ENCODE measurements at places on chromosomes 11 and 22. TPM values are rescaled to one million over a fixed set of nuclear protein-coding genes. Genes with fewer than 3 reads are reported as not detected.

GRCh38 chr11:121421149-121421901, 30.8 kb upstream of the SORL1 start:
- DNase-seq, result peak; percentile 49

- no peak for DNase-seq
Observed at GRCh38 chr11:87179621-87180020, 141.9 kb downstream of the TMEM135 start.

GRCh38 chr11:65574811-65575567, 864 bp upstream of the EHBP1L1 start:
- peak; percentile 50 for DNase-seq

- DNase-seq, result no peak
Observed at GRCh38 chr11:132948252-132948651, 584.0 kb downstream of the OPCML start.

- no peak for DNase-seq
Observed at GRCh38 chr11:67562963-67563704, 20.5 kb upstream of the GSTP1 start.

DNA sequence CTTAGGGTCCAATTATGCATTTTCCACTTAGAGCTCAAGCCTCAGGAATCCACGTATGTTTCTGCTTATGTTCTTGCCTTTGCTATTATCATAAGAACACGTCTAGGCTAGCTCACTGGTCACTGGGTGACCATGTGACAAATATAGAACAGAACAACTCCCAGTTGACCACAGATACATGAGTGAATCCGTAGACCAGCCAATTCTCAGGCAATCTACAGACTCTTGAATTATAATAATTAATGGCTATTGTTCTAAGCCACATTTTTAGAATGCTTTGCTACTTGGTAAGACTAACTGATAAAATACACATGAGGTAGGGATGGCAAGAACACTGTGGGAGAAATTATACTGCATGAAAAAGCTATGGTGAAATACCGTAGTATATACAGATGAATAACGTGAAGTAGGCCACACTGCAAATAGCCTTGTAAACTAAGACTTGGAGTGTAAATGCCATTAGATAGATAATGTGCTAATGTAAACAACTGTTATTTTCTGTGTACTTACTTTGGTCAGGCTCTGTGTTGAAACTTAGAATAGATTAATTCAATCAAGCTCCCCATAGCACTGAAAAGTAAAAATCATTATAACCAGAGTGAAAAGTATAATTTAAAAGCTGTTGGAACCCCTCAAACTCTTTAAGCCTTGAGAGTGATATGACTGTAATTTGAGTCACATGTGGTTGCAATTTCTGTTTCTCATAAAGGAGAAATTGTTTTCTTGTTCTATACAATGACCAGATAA, 366.2 kb upstream of the CCDC179 start:
- peak; percentile 35 for DNase-seq

- DNase-seq, result no peak
Observed at GRCh38 chr22:31867386-31868153, 76.8 kb upstream of the YWHAH start.

DNA sequence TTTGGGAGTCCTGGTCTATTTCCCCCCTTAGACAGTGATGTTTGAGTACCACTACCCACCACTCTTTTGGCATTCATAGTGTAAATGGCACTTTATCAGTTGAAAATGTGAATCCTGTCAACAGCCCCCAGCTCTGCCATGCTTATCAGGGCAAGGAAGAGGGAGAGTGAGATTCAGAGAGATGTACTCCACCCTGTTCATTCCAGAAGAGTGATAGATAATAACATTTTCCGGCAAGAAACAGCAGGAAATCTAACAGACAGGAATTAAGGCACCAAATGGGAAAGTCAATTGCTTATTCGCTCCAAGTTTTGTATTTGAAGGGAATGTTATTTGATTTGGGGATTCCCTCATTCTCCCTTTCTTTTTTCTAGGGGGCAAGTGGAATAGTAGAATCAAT, 681.9 kb downstream of the NTM start:
- DNase-seq, result no peak

DNA sequence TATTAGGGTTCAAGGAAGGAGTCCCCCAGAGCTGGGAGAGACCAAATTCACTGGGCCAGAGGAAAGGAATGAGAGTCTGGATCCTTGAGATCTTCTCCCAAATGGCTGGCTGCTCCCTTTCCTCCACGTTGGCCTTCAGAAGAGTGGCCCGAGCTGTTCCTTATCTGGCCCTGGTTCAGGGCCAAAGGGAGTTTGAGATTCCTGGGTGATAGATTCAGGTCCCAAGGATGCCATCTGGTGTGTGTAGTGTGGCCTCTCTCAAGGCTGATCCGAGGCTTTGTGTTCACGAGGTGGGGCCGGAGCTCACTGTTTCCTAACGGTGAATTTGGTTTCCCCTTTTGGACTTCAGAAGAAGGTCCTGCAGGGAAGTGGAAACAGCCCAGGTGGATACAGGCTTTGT, 17.4 kb upstream of the ABCC8 start:
- DNase-seq, result no peak

DNA sequence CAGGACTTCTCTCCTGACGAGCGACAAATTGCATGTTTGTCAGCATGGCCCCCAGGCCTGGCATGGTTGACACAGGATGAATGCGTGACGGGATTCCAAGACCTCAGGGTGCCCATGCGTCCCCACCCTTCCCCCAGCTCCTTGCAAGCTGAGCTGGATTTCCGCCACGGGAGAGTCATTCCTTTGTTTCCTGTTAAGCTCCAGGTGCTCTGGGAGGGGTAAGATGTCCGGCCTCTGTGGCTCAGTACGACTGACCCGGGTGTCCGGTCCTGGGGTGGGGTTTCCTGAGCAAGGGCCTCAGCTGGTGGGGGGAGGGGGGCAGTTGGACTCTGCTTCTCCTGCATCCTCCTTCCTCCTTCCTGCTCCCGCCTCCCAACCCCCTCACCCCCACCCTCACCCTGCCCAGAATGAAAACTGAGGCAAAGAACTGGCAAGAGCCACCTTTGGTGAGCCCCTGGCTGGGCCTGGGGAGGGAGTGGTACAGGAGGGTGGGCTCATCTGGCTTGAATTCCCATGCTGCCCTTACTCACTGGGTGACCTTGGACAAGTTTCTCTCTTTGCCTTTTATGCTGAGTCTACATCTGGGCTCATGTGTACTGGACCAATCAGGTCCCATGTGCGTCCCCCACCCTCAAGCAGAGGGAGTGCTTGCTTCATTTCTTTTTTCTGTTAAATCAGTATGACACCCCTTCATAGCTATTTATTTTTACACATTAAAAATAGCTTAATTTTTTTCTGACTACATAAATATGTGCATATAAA, 2.5 kb downstream of the CDC42EP2 start:
- peak; percentile 58 for DNase-seq

DNA sequence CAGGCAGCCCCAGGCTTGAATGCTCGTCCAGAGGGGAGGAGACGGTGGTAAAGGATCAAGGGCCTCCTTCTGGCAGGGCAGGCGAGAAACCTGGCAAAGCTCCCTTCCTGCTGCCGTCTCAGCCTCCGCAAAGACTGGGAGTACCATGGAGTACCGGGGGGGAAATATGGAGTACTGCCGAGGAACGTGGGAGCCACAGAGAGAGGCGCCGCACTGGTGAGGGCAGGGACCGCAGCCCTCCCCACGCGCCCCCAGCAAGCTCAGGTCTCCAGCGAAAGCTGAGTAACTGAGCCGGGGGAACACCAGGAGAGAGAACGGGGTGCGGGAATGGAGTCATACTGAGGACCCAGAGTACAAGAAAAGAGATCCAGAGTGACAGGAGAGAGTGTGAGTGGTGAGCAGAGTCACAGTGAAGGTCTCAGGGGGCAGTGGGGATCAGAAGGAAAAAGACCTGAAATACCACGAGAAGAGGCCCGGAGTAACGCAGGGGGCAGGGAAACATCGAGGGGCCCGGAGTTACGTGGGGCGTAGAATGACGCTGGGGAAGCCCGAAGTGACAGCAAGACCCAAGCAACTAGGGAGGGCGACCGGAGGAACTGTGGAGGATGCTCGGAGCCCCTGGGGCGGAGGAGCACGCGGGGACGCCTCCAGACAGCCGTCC, 740 bp downstream of the EML3 start:
- peak; percentile 70 for DNase-seq

DNA sequence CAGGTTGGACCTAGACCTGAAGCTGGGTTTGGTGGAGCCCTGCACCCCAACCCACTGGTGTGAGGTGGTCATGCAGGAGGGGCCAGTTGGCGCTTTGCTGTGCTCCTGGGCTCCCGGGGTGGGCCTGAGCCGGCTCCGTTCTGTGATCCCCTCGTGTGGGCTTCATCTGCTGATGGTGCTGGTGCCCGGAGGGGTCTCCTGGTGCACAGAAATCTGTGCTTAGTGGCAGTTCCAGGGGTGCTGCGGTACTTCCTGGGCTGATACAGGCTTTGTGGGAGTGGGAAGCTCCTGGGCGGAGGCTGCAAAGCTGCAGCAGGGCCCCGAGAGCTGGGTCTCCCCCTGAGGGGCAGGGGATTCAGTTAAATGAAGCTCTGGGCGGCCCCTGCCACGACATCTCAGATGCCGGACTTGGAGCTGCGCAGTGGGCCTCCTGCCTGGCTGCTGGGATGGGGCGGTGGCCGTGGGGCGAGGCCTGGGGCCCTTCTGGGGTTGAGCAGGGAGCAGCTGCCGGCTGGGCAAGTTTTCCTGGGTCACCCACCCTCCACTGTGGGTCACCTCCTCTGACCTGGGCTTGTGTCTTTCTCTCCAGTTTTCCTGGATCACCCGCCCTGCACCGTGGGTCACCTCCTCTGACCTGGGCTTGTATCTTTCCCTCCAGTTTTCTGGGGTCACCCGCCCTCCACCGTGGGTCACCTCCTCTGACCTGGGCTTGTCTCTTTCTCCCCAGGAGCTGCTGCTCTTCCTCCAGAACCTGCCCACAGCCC, 410.5 kb downstream of the TBC1D22A start:
- no peak for DNase-seq

GRCh38 chr11:129455756-129456655, 80.4 kb downstream of the BARX2 start:
- no peak for DNase-seq

DNA sequence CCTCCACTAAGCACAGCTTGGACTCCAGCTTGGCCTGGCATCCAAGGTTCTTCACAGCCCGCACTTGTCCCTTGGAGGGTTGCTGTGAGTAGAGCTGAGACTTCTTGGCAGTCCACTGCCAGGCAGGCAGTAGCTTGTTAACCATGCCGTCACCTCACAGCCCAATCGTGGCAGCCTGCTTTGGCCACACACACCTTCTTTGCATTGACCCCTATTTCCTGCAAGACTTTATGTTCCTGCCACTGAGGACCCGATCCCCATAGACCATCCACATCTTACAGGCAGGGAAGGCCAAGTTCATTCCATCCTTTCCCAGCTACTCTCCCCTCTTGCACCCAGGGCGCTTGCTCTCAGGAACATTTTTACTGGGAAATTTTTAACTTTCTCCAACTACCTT, 2.5 kb upstream of the PYGM start:
- no peak for DNase-seq

GRCh38 chr11:932435-932834, 6.8 kb downstream of the AP2A2 start:
- DNase-seq, result no peak

- DNase-seq, result no peak
Observed at GRCh38 chr22:32336121-32336603, 21.5 kb upstream of the RFPL3 start.

DNA sequence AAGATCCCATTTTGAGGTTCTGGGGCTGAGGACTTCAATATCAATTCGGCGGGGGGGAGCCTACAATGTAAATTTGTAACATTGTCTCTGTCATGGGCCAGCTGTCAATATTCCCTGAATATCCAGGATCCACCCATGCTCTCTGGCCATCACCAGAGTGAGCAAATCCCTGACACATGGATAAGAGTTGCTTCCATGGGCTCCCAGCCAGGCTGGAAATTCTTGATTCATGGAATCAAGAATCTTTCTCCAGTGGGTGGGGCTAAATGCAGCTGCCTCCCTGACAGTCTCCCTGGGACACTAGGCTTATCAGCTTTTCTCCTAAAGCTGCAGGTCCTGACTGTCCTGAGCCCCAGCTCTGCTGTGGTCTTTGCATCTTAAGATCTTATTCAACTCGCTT, 86.9 kb upstream of the IGLL5 start:
- no peak for DNase-seq

DNA sequence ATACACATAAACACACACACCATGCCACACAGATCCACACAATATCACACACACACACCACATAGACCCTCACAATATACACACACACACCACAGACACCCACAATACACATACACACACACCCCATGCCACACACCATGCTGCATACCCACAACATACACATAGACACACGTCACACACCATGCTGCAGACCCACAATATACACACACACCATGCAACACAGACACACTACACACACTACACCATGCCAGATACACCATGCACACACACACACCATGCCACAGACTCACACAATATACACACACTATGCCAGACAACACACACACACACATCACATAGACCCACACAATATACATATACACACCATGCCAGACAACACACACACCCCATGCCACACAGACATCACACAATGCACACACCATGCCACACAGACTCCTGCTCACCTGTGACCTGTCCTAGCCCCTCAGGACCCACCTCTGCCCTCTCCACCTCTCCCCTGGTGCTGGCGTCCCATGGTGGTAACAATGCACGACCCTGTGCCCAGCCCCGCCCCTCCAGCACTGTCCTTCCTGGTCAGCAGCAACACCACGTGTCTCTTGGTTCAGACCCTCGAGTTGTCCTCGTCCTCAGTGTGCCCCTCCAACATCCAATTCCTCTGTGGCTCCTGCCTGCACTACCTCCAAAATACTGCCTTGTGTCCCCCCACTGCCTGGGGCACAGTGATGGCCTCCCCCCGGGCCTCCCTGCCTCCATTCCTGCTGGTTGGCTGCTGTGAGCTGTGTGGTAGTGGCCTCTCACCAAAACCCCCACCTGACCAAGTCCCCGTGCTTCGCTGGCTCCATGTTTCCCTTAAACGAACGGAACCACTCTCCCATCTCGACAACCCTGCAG, 23.7 kb upstream of the RFPL3 start:
- DNase-seq, result no peak

DNA sequence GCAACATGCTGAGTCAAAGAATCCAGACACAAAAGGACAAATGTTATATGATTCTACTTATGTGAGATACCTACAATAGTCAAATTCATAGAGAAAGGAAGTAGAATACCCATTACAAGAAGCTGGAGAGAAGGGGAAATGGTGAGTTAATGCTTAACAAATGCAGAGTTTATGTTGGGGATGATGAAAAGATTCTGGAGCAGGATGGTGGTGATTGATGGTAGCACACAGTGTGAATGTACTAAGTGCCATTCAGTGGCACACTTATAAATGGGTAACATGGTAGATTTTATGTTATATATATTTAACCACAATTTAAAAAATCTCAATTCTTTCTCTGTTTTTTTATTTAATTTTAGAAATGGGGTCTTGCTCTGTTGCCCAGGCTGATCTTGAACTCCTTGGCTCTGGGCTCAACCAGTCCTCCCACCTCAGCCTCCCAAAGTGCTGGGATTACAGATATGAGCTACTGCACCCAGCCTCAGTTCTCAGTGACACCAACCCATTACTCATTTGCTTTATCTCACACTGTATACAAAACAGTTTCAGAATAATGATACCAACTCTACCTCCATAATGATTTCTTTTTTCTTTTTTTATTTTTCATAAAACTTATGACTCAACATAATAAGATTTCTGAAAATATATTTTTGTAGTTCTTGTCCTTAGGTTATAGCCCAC, 9.6 kb upstream of the RELA start:
- DNase-seq, result no peak

BTG4 gene
- not detected for total RNA-seq

LRRC74B gene
- total RNA-seq, result not detected

RASGRP2 gene
- not detected for total RNA-seq

ZNF280A gene
- not detected for total RNA-seq

MIOX gene
- not detected for total RNA-seq

SLC1A2 gene
- total RNA-seq, result 0.59 TPM

ST14 gene
- total RNA-seq, result 0.30 TPM

SCGB1C1 gene
- not detected for total RNA-seq

LMO2 gene
- 0.84 TPM for total RNA-seq
